Ascending aorta (tissue), 2 donors: ENCODE measurements at places on chromosomes 16 and 17. TPM values are rescaled to one million over a fixed set of nuclear protein-coding genes. Genes with fewer than 3 reads are reported as not detected.

KRT28 gene
- not detected for total RNA-seq

SLC26A11 gene
- total RNA-seq: 25.8 TPM

GRCh38 chr17:74986206-74986576 is 1.2 kb upstream of the CDR2L start:
- no peak for DNase-seq

PPY gene
- total RNA-seq: not detected

- DNase-seq: no peak
Measured at GRCh38 chr16:6091021-6091420, 993.4 kb upstream of the EEF2KMT start.
